A549 treated with GW870086 at 1 μM for 4 hours (cell line): ENCODE measurements at places on chromosomes 3 and 15. TPM values are rescaled to one million over a fixed set of nuclear protein-coding genes. Genes with fewer than 3 reads are reported as not detected.

Gene FSD2
- total RNA-seq, result not detected in 5 replicates

Gene STXBP5L
- total RNA-seq, result not detected in 5 replicates

Gene FMN1
- total RNA-seq, result 0.23 to 0.70 TPM (median 0.28 TPM) in 5 replicates

Gene PRSS50
- total RNA-seq, result not detected in 5 replicates

Gene TMEM158
- 9.5 to 15.3 TPM (median 12.9 TPM) in 5 replicates for total RNA-seq

Gene GOLGA8B
- total RNA-seq, result 14.1 to 22.5 TPM (median 17.9 TPM) in 5 replicates

Gene COL8A1
- total RNA-seq, result not detected in 5 replicates

Gene CYP19A1
- total RNA-seq, result 0.17 to 0.45 TPM (median 0.33 TPM) in 4 of 5 replicates, not detected in the other

Gene PRKAR2A
- 14.5 to 21.4 TPM (median 16.9 TPM) in 5 replicates for total RNA-seq

Gene CCR9
- not detected in 5 replicates for total RNA-seq

Gene STAC
- total RNA-seq, result 2.1 to 2.6 TPM (median 2.4 TPM) in 5 replicates

Gene ABI3BP
- 0.91 to 2.3 TPM (median 1.6 TPM) in 5 replicates for total RNA-seq

Gene GOLGA8R
- 0.15 to 0.30 TPM (median 0.17 TPM) in 5 replicates for total RNA-seq

Gene LRRC49
- 4.1 to 4.9 TPM (median 4.3 TPM) in 5 replicates for total RNA-seq

Gene CYP8B1
- not detected in 5 replicates for total RNA-seq

Gene GAP43
- 0.09 to 0.10 TPM in 2 of 5 replicates, not detected in the others for total RNA-seq

Gene ZNF385D
- not detected in 5 replicates for total RNA-seq

Gene NCK1
- total RNA-seq, result 23.4 to 28.9 TPM (median 26.1 TPM) in 5 replicates

Gene KCNAB1
- total RNA-seq, result not detected in 5 replicates

Gene UACA
- total RNA-seq, result 27.8 to 48.7 TPM (median 39.4 TPM) in 5 replicates
